IMR-90 (cell line): ENCODE measurements at places on chromosomes 1 and 21.

DNA sequence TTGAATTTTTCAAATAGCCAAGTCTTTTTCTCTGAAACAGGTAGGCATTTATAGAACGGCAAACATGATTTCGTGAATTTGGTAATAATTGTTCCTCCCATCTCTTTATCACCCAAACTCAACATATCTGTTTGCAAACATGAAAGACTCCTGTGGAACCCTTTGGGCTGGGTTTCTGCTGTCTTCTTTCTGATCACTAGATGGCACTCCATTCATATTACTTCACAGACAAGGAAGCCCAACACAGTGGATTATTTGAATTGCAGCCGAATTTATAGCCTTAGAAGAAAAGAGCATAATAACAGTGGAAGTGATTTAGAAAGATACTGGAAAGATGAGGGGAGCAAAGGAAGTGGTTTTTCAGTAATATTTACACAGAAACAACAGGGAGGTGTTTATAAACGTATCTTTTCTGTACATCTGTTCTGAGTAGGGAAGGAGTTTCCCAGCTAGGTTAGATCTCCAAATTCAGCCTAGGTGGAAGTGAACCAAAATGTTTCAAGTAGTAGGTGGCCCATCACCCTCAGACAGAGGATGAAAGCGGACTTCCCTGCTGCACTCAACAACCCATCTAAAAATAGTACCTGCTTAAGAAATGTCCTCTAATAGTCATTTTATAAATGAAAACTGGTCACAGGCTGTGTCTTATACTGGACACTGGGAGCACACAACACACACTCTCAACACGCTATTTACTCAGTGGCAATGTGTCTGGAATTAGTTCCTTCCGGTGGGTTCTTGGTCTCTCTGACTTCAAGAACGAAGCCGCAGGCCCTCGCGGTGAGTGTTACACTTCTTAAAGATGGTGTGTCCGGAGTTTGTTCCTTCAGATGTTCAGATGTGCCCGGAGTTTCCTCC, 67.6 kb downstream of the MAP3K21 start:
- peak; percentile 50 for DNase-seq

DNA sequence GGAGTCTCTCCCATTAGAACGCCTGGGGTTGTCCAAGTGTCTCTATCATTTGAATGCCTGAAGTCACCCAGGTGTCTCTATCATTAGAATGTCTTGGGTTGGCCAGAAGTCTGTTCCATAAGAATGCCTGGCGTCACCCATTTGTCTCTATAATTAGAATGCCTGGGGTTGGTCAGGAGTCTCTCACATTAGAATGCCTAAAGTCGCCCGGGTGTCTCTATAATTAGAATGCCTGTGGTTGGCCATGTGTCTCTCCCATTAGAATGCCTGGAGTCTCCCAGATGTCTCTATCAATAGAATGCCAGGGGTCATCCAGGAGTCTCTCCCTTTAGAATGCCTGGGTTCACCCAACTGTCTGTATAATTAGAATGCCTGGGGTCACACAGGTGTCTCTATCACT, 54.5 kb downstream of the RNF187 start:
- DNase-seq: no peak

- DNase-seq: peak; percentile 52
Measured at GRCh38 chr1:77797991-77798390, 18.5 kb downstream of the MIGA1 start.

GRCh38 chr1:21666576-21667320, 2.4 kb downstream of the RAP1GAP start:
- no peak for DNase-seq

DNA sequence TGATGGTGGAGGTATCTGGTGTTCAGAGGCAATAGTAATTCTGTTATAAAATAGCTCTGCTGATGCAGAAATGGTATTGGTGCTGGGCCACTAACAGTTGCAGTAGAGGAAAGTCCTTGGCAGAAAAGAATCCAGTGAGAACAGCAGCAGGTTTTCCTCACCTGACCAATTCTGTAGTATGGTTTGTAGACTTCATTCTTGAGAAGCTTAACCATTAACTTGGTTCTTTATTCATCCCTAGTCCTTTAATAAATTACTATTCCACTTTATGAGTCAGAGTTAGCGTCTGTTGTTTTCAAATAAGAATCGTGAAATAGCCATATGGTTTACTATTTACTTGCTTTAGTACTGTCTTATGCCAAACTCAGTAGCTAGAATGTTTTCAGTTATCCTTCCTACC, 128.5 kb upstream of the SERTAD4 start:
- DNase-seq: no peak

GRCh38 chr1:21594501-21594900, 74.7 kb downstream of the RAP1GAP start:
- DNase-seq: no peak

DNA sequence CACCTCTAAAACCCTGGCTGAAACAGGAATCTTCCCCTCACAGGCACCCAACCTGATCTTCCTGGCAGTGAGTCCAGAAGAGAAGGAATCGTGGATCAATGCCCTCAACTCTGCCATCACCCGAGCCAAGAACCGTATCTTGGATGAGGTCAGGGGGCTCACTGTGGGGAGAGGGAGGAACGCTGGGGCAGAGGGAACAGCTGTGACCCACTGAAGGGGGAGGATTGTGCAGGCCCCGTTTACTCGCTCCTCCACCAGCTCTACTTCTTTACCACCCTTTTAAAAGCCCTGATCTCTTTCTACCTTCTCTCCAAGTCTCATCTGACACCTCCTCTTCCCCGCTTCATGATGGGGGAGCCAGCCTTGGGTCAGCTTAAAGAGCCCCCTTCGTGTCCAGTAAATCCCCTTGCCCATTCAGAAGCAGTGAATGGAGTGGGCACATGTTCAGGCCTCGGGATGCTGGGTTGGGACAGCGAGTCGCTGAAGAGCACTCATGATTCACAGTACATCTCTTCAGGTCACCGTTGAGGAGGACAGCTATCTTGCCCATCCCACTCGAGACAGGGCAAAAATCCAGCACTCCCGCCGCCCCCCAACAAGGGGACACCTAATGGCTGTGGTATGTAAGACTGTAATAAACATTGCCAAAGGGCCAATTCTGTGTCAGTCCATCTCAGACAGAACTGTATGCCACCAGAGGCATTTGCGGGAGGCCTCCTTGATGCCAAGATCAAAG, 7.3 kb downstream of the PLEKHO1 start:
- DNase-seq: peak; percentile 75

DNA sequence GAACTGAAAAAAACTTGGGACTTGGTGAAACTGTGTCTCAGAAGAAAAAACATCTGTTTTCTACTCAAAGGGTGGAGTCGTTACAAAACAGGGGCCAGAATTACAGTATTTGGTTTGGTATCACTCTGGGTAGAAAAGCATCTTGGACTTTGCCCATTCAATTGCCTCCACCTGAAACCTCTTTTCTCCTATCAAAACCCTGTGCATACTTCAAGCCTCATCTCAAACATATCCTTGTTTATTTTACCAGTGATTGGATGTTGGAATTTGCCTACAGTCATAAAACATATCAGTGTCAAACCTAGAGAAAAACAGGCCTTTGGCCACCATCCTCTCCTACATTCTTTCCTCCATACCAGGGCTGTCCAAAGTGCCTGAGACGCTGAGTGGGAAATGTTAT, 281.5 kb downstream of the PLPP3 start:
- no peak for DNase-seq

GRCh38 chr1:204314171-204314892, 45.4 kb downstream of the PLEKHA6 start:
- DNase-seq: no peak

- DNase-seq: no peak
Measured at GRCh38 chr1:103108376-103109150, at the start of gene COL11A1. TSS of gene COL11A1 (minus strand) at chr1:103108522. CDS start at chr1:103108178, 344 bp downstream.
